RWPE2 (cell line): ENCODE measurements at places on chromosomes 13 and 19.

- no peak for DNase-seq
- no peak overlapping the region for H3K4me3 ChIP-seq
- no peak overlapping the region for H3K27ac ChIP-seq
These were observed 76.0 kb upstream of the LSM14A start for GRCh38 chr19:34096020-34096915.

DNA sequence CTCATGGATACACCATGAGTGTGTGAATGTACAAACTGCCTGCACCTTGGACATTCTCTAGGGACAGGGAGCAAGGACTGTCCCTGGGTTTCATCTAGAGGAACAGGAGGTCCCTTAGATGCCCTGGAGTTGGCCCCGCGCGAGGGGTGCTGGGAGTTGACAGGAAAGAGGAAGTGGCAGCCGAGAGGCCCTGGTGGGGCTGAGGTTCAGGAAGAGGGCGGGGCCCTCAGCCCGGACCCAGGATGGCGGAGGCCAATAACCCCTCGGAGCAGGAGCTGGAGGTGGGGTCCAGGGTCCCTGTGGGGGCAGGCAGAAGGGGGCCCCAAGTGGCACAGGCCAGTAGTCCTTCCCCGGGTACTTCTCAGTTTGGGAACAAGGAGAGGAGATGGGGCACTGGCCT, 6.9 kb downstream of the PKN1 start:
- H3K27ac ChIP-seq, result no peak overlapping the region
- H3K27me3 ChIP-seq, result no peaks in the 10 kb centered on the region
- peaks cover 33% of the 10 kb centered on the region for H3K36me3 ChIP-seq
- peaks cover 4% of the 10 kb centered on the region for H3K4me1 ChIP-seq
- H3K4me3 ChIP-seq, result no peak overlapping the region

DNA sequence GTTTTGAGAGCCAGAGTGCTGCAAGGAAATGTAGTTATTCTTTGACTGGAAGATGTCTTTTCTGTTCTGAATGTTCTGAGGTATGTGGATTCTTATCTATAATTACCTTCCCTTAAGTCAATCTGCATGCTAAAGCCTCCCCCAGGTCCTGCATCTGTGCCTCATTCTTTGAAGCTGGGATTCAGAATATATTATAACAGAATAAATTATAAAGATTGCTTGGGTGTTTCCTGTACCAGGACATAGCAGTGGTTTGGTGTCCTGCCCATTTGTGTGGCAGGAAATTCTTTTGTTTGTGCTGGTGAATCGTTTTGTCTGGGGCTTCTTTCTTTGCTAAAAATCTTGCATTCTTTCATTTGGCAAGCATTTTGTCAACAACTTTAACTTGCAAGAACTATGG, 60.2 kb downstream of the ITGBL1 start:
- no peak overlapping the region for H3K4me3 ChIP-seq
- H3K4me1 ChIP-seq, result peaks cover 4% of the 10 kb centered on the region
- no peaks in the 10 kb centered on the region for H3K27me3 ChIP-seq
- peak overlapping the region; percentile 26 for H3K27ac ChIP-seq

DNA sequence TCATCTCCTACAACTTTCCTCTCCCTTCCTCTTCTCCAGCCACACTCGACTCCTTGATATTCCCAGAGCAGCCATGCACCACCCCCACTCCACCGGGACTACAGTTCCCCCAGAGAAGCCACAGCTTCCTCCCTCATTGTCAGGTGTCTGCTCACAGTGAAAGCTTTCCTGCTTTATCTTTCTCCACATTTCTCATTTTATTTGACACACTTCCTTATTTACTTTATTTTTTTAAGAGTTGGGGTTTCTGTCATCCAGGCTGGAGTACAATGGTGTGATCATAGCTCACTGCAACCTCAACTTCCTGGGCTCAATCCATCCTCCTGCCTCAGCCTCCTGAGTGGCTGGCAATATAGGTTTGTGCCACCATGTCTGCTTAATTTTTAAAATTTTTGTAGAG, 464.6 kb downstream of the MYO16 start:
- H3K36me3 ChIP-seq, result no peaks in the 10 kb centered on the region
- H3K27ac ChIP-seq, result no peak overlapping the region
- no peaks in the 10 kb centered on the region for H3K4me1 ChIP-seq
- no peak overlapping the region for H3K4me3 ChIP-seq
- no peak for DNase-seq
- H3K27me3 ChIP-seq, result no peaks in the 10 kb centered on the region

DNA sequence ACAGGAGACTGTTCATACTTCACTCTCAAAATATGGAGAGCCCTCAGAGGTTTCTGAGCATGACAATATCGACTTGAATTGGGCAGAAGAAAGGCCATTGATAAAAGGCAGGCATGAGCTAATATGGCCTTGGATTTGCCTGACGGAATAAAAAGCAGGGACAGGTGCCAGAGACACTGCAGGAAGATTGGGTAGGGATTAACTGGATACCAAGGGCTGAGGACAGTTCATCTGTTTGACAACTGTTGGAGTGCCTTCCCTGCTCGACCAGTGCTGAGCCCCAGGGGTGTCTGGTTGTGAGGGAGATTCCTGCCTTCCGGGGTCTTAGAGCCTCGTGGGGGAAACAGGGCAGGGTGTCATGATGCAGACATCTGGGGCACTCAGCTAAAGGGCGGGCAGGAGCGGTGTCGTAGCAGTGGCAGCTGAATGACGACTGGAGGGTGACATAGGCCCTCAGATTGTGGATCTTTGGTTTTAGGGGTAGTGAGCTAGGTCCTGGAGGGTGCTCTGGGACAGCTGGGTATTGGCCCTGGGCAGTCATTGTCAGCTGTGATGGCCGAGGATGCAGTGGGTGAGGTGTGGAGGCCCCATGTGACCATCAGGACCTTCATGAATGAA, 12.3 kb downstream of the GATAD2A start:
- H3K4me1 ChIP-seq, result no peaks in the 10 kb centered on the region
- no peaks in the 10 kb centered on the region for H3K36me3 ChIP-seq
- DNase-seq, result no peak
- no peak overlapping the region for H3K4me3 ChIP-seq

DNA sequence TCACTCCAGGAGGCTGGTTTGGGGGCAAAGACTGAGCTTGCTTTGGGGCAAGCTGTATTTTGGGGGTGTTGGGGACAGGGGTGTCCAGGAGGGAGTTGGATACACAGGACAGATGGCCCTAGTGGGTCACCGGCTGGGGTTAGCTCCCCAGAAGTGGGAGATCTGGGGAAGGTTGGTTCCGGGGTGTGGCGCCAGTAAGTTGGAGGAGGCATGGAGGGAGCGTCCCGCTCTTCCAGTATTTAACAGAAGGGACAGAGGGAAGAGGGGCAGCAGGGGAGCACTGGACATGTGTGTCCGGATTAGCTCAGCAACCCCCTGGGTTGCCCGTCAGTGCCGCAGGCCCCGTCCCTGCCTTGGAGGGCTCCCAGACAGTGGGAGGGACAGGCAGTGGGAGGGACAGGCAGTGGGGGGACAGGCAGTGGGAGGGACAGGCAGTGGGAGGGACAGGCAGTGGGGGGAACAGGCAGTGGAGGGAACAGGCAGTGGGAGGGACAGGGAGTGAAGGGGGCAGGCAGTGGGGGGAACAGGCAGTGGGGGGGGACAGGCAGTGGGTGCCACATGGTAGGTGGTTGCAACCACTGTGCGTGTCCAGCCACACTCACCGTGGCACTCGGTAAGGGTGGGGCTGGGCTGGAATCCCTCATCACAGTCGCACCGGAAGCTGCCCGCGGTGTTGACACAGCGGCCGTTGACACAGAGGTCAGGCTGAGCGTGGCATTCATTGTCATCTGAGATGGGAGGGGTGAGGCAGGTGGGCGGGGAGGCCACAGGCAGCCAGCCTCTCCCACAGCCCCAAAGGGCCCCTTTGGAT, 33.2 kb downstream of the CCL25 start:
- H3K36me3 ChIP-seq, result no peaks in the 10 kb centered on the region
- no peak for DNase-seq
- H3K4me3 ChIP-seq, result no peak overlapping the region
- no peaks in the 10 kb centered on the region for H3K4me1 ChIP-seq

- no peak for DNase-seq
- no peaks in the 10 kb centered on the region for H3K36me3 ChIP-seq
- H3K27ac ChIP-seq, result no peak overlapping the region
- no peak overlapping the region for H3K4me3 ChIP-seq
- peaks cover 18% of the 10 kb centered on the region for H3K4me1 ChIP-seq
These were observed 599.7 kb upstream of the SLITRK1 start for GRCh38 chr13:84481958-84482357.

- DNase-seq, result no peak
- no peaks in the 10 kb centered on the region for H3K27me3 ChIP-seq
- H3K36me3 ChIP-seq, result no peaks in the 10 kb centered on the region
These were observed 94.3 kb downstream of the ERCC5 start for GRCh38 chr13:102940143-102940542.

GRCh38 chr13:105474983-105475610, 1060.4 kb downstream of the EFNB2 start:
- no peaks in the 10 kb centered on the region for H3K27me3 ChIP-seq
- H3K4me3 ChIP-seq, result no peak overlapping the region
- no peak for DNase-seq
- H3K36me3 ChIP-seq, result no peaks in the 10 kb centered on the region
- no peak overlapping the region for H3K27ac ChIP-seq
- peaks cover 6% of the 10 kb centered on the region for H3K4me1 ChIP-seq

GRCh38 chr13:84640691-84641090, 758.4 kb upstream of the SLITRK1 start:
- H3K27ac ChIP-seq, result no peak overlapping the region
- H3K4me1 ChIP-seq, result peaks cover 6% of the 10 kb centered on the region
- H3K36me3 ChIP-seq, result no peaks in the 10 kb centered on the region
- H3K27me3 ChIP-seq, result no peaks in the 10 kb centered on the region

DNA sequence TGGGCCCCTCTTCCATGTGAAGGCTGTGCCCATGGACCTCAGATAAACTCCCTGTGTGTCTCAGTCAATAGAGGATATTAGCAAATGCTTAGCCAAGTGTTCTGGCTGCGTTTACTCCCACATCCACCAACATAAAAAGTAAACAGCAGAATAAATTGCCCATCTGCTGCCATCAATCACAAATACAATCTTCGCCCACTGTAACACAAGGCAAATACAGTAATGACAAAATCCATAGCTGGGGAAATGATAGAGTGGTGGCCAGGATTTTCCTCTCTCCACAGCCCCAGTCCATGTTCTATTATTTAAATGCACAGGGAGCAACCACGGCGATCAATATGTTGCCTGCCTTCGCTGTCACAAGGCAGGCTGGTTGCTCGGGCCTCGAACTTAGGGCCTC, 376.5 kb downstream of the UQCRFS1 start:
- DNase-seq, result no peak
- no peaks in the 10 kb centered on the region for H3K4me1 ChIP-seq
- no peak overlapping the region for H3K4me3 ChIP-seq
- no peaks in the 10 kb centered on the region for H3K36me3 ChIP-seq
- H3K27me3 ChIP-seq, result peaks cover 15% of the 10 kb centered on the region

DNA sequence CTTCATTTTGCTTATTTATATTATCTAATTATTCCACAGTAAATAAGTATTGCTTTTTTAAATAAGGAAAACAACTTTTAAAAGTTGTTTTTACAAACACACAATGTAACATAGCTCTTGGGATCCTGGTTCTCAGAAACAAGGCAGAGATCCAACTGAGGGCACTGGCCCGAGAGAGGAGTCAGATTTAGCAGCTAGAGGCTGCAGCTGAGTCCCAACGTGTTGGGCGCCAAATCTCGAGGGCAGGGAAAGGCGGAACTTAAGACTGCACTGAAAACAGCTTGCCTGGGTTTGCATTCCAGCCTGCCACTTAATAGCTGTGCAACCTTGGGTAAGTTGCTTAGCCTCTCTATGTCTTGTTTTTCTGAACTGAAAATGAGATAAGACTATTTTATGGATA, 16.4 kb upstream of the WASF3 start:
- H3K4me1 ChIP-seq, result no peaks in the 10 kb centered on the region
- peaks cover 6% of the 10 kb centered on the region for H3K27me3 ChIP-seq
- no peak for DNase-seq
- no peak overlapping the region for H3K4me3 ChIP-seq
- no peak overlapping the region for H3K27ac ChIP-seq

GRCh38 chr13:88246239-88246638, 575.1 kb downstream of the SLITRK5 start:
- H3K4me3 ChIP-seq, result no peak overlapping the region
- no peaks in the 10 kb centered on the region for H3K36me3 ChIP-seq
- DNase-seq, result no peak
- no peak overlapping the region for H3K27ac ChIP-seq
- H3K4me1 ChIP-seq, result no peaks in the 10 kb centered on the region

DNA sequence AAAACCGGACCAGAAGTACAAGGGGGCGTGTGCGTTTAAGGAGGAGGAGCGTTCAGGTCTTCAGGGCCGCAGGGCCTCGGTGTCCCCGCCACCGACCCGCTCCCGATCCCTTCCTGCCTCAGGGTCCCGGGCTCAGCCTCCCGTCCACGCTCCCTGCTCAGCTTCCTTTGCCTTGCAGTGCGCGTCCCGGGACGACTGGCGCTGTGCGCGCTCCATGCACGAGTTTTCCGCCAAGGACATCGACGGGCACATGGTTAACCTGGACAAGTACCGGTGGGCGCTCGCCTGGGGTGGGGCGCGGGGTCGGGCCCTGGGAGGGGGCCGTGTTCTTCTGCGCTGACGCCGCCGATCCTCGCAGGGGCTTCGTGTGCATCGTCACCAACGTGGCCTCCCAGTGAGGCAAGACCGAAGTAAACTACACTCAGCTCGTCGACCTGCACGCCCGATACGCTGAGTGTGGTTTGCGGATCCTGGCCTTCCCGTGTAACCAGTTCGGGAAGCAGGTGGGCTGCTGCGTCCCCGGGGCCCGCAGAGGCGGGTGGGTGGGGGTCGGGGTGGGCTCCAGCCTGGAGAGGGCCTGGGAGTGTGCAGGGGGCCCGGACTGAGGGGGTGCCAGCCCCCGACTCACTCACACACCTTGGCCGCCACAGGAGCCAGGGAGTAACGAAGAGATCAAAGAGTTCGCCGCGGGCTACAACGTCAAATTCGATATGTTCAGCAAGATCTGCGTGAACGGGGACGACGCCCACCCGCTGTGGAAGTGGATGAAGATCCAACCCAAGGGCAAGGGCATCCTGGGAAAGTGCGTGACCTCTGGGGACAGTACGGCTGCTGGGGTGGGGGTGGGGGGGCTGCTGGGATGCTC, 1.4 kb downstream of the GPX4 start:
- no peaks in the 10 kb centered on the region for H3K27me3 ChIP-seq
- DNase-seq, result no peak
- peak overlapping the region; percentile 70 for H3K4me3 ChIP-seq
- peaks cover 36% of the 10 kb centered on the region for H3K36me3 ChIP-seq
- H3K4me1 ChIP-seq, result peaks cover 21% of the 10 kb centered on the region

GRCh38 chr19:49065905-49066512, 1.4 kb upstream of the NTF4 start:
- H3K27me3 ChIP-seq, result peaks cover 2% of the 10 kb centered on the region
- no peak overlapping the region for H3K27ac ChIP-seq
- DNase-seq, result no peak
- H3K4me3 ChIP-seq, result no peak overlapping the region

GRCh38 chr13:34322014-34322742, 504.2 kb downstream of the RFC3 start:
- H3K4me1 ChIP-seq, result no peaks in the 10 kb centered on the region
- H3K27ac ChIP-seq, result no peak overlapping the region
- no peaks in the 10 kb centered on the region for H3K27me3 ChIP-seq
- no peak for DNase-seq
- H3K36me3 ChIP-seq, result no peaks in the 10 kb centered on the region
